Left ventricle myocardium inferior (tissue), 1 donor: ENCODE measurements at places on chromosomes 6 and 20. TPM values are rescaled to one million over a fixed set of nuclear protein-coding genes. Genes with fewer than 3 reads are reported as not detected.

GRCh38 chr6:85017352-85017751 lies 253.0 kb upstream of the TBX18 start:
- H3K4me3 ChIP-seq, result no peak overlapping the region
- no peak overlapping the region for H3K27ac ChIP-seq
- no peak for DNase-seq
- no peaks in the 10 kb centered on the region for H3K4me1 ChIP-seq

DNA sequence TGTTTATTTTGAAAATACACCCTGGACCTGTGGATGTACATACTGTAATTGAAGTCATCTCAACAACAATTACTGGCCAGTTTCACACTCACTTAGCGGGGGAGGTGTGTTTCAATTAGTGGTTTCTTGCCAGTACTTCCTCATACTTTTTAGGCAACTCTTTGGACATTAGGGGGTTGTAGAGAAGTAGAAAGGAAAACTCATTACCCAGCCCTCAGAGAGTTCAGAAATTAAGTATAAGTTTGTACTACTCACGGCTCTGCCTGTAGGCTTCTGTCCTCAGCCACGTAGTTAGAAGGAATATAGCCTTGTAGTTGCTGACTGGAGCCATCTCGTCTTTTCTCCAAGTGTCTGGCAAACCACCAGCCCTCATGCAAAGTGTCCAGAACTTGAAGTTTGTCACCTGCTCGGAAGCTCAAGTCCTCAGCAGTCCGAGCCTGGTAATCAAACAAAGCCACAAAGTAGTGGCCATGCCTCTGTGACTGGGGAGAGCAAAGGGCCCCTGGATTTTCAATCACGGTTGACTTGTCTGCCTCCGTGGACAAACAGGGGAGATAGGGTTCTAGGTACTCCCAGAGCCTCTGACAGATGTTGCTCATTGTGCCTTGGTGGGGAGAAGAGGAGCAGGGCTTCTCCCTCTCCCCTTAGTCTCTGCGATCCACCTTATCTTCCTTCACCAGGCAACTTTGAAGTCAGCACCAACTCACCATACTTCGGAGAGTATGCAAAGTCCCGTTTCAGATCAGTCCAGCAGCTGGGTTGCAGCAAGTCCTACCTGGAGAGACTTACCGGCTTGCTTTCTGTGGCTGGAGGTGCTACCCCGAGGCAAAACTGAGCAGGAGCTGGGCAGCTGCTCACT lies 749 bp downstream of the FRK start:
- peaks cover 32% of the 10 kb centered on the region for H3K4me1 ChIP-seq
- no peak for DNase-seq
- no peaks in the 10 kb centered on the region for H3K36me3 ChIP-seq
- peak overlapping the region; percentile 67 for H3K27ac ChIP-seq
- peak overlapping the region; percentile 59 for H3K4me3 ChIP-seq

SLC25A27 gene
- total RNA-seq, result 18.6 TPM

SLC22A23 gene
- 7.0 TPM for total RNA-seq

DLK2 gene
- 3.3 TPM for total RNA-seq
